CD4-positive, alpha-beta T cell treated with Interleukin-6 at 100 ng/mL for 8 hours (primary cell): ENCODE measurements at places on chromosomes 5 and 9.
A peak's percentile ranks its signal among the peaks of the same experiment; 100 is the strongest.

DNA sequence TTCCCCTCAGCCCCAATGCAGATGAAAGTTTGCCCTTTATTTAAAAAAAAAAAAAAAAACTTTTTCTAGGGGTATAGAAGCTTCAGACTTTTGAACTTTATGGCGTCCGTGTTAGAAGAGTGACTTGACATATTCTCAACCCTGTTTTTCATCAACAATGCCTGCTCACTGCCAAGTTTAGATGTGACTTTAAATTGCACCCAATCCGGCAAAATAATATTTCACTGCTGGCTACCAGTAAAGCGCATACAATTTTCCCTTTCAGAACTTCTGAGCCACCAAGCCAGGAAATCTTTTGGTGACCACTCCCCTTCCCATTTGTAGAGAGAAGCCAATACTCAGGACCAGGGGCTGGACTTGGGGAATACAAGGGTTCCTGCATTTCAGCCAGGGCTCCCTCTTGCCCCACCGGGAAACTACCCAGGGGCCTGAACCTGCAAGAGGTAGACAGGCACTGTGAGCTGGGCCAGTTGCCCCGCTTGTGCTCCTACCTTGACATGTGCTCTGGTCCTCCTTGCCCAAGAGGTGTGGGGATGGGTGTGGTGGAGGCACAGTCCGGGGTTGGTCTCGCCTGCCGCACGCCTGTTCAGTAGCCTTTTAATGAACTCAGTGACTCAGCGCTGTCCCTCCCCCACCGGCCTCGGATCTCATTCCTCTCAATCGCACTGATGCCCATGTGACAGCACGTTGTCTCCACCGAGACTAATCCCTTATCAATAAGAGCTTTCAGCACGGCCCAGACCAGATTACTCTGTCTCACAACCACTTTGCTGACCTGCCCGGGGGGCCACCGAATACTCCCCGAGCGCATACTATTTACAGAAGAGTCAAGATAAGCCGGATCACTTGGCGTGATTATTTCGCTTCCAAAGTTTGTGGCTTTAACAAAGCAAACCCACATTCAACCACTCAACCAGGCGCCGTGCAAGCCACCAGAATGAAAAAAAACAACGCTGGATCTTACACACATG is 226.4 kb downstream of the DCP2 start:
- no peak for DNase-seq

DNA sequence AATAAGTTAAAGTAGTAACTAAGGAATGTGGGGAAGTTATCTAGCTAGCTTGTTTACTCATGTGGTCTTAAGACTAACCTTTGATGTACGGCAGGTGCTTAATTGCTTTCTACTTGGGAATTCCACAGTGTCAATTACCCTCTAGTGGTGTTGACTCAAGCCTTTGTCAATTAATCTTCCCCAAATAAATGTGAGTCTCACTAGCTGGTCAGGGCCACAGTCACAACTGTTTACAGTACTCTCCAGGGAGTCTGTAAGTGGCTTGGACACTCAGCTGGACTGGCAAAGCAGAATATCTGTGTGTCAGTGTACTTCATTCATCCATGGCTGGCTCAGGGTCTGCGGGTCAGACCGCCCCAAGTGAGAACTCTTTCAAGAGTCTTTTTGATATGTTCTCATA is 30.8 kb downstream of the SMIM3 start:
- no peak for DNase-seq

DNA sequence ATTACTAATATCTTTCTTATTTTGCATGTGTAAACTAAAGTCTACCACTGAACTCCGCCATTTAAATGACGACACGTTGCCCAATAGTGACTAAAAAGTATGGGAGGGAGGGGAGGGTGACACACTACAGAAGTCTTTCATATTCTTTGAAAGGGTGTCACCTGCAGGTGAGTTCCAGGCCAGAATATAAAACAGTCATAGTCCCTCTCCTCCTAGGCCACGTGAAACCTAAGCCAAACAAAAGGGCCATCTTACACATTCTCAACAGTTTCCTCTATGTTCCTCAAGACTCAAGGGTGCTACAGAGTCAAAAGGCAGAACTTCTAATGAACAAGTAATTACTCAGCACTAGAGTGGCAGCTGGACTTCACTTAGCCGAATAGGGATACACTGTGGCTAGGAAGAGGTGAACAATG is 6.4 kb downstream of the CEMIP2 start:
- DNase-seq, result no peak

GRCh38 chr5:174222891-174223290 is 177.4 kb downstream of the NSG2 start:
- no peak for DNase-seq

GRCh38 chr9:96222132-96222531 is 79.8 kb downstream of the HSD17B3 start:
- DNase-seq, result no peak

GRCh38 chr5:33303579-33304095 is 137.1 kb upstream of the TARS1 start:
- DNase-seq, result no peak

DNA sequence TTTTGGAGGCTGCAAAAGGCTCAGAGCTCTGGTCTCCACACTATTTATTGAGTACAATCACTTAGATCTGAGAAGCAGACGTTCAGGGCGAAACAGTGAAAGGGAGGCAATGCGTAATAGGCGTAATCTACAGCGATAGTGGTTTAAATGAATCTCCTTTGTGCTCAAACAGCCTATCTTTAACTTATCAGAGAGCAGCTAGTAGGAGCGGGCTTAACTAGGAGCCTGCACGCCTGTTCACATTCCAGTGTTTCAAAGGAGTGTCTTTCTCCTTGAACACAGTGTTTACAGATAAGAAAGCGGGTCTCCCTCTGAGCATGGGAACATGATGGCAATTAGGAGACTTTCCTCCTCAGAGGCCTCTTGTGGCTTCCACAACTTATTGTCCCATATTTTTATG is 49.4 kb downstream of the AP3B1 start:
- DNase-seq, result no peak

DNA sequence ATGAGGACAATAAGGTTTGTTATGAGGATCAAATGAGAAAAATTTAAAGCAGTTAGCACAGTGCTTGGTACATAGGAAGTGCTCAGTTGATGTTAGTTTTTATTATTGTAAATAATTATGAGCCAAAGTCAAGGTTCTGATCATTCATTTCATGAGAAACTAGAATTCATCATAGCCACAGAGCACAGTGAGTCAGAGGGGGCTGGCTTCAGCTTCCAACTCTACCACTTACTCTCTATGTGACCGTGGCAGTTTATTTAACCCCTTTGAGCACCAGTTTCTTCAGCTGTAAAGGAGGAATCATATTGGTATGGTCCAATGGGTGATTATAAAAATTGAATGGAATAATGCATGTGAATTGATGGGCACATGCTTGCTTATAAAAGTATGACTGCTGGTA is 39.4 kb downstream of the KLHL3 start:
- no peak for DNase-seq

- peak; percentile 66 for DNase-seq
Measured at GRCh38 chr9:122912964-122913673, at the start of gene ZBTB6. ZBTB6 (minus strand) TSS chr9:122913323; CDS start chr9:122912072, 1,251 bp downstream.

- no peak for DNase-seq
Measured at GRCh38 chr9:30575218-30575617, 1809.2 kb upstream of the ACO1 start.

GRCh38 chr5:109706095-109706494 is 16.4 kb downstream of the MAN2A1 start:
- no peak for DNase-seq

DNA sequence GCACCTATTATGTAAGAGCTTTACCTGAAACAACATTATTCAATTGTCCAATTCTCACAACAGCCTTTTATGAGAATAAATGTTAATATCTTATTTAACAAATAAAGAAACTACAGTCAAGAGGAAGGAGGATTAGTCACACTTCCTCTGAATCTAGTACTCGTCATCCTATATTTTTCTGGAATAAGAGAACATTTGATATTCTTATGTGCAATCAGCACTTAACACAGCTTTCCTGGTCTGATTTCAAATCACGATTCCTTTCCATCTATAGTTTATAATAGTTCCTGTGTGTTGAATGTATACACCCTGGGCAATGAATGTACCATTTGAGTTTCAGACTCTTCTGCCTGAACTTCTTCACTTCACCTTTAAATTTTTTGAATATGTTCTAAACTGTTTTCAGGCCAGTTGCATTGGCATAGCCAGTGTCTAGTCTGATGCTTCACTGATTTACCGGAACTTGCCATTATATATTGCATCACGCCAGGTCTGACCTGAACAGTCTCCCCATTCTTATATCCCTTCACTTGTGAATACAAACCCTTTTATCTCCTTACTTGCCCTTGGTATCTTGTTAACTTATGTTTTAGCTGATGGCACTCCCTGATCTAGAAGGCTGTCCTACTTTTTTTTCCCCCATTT is 698.3 kb downstream of the MAT2B start:
- no peak for DNase-seq

DNA sequence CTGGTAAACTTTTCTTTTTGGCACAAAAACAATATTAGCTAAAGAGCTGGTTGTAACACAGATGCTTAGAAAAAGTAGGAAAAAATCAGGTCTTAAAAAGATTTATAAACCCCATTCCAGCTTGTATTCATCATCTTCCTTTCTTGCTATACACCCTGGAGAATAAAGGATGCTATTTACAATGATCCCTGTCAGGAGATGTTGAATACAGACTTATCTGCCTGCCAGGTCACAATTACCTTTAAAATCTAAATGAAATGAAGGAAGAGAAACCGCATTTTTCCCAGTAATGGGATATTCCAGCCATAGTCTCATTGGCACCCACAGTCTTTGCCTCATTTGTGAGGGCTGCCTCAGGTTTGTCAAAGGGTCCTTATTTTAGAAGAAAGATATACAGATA is 394.1 kb upstream of the WWC1 start:
- no peak for DNase-seq

- no peak for DNase-seq
Measured at GRCh38 chr5:62450259-62450658, 37.7 kb downstream of the IPO11 start.

DNA sequence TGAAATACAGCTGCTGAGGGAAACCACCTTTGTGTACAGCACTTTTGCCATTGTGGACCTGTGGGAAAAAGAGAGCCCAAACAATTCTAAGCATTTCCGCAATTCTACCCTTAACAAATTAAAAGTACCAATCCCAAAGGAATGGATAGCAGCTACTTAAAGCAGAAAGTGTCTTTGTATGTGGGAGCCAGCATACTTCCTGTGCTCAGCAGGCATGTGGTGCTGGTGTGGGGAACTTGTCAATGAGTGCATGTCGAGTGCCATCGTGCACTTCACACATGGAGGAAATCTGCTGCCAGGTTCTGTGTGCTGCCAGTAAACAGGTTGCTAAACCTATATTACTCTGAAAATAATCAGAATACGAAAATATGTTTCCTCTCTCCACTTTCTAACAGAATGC is 399.0 kb downstream of the LRRC70 start:
- DNase-seq, result no peak

- no peak for DNase-seq
Measured at GRCh38 chr5:83471405-83472212, at the start of gene VCAN. VCAN (plus strand) TSS chr5:83471744; CDS start chr5:83483519, 11,775 bp downstream.

DNA sequence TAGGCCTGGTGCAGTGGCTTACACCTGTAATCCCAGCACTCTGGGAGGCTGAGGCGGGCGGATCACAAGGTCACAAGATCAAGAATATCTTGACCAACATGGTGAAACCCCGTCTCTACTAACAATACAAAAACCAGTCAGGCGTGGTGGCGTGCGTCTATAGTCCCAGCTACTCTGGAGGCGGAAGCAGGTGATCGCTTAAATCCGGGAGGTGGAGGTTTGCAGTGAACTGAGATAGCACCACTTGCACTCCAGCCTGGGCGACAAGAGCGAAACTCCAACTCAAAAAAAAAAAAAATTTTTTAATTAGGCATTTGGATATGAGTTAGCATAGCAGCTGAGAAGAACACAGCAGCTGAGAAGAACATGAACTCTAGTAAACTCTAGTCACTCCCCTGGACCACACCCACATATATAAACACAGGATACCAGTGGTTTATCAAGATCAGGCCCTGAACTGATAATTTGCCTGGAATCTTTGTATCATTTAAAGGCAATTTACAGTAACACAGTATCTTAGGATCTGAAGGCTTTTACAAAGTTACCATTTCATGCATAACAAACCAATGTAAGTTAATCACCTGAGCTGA is 4.6 kb upstream of the UGCG start:
- DNase-seq, result peak; percentile 59

GRCh38 chr9:135905380-135906258 is 1.7 kb downstream of the CAMSAP1 start:
- peak; percentile 32 for DNase-seq

DNA sequence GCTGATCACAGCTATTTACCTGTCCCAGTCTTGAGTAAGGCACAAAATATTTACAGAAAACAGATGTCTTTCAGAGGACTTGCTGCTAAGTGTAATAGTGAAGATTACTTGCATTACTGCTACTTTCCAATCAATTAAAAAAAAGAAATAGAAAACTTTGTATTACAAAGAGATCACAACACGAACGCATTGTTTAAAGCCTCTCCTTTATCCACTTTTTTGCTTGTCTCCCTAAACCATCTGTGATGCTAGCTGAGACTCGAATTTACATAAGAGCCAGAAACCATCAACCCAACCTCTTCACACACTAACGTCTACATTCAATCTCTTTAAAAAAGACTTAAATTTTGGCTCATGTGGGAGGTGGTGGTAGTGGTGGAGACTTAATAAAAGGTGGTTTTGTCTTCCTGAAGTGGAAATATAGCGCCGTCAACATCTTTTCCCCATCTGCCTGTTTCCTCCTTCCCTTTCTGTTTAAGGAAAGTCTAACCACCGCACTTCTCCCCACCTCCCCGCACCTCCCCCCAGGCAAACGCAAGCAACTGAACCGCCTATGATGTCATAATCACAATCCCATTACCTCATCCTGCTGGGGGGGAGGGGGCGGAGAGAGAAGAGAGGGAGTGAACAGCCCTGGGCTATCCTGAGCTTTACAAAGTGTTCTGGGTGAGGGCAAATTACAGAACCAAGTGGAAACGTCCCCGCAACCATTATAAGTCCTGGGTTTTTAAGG is 948 bp upstream of the FAM53C start:
- DNase-seq, result no peak
